ENCODE measurements at places on chromosomes 11 and 22.
A peak's percentile ranks its signal among the peaks of the same experiment; 100 is the strongest.

DNA sequence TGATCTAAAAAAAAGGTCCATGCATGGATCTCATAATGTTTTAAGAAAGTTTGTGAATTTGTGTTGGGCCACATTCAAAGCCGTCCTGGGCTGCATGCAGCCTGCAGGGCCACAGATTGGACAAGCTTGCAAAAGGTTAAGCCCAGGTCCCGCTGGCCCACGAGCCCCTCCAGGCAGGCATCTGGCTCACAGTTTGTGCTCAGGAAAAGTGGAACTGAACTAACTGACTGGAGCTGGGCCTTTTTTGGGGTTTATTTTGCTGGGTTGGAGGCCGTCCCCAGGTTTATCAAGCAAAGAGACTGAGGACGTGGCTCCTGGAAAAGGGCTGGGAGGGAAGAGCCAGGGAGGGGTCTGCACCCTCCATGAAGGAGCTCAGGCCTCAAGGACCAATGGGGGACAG is 32.1 kb upstream of the BAIAP2L2 start:
- no peak for DNase-seq

DNA sequence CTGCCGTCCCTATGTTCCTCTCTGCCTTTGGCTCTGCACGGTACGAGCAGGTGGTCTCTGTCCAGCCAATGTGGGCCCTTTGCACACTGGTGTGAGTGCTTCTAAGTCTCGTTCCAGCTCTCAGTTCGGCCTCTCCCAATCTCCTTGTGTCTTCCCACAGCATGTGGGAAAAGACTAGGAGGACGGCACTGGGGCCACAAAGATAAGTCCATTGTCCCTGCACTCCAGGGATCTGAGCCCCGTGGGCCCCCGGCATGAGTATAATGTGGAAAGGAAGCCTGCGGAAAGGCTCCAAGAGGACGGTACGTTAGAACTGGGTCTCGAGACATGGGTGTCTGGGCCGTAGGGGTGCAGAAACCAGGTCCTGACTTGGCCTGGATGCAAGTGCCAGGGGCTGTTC is 16.4 kb downstream of the MYEOV start:
- no peak for DNase-seq

- DNase-seq = no peak
Observed at GRCh38 chr11:66848671-66849500, 5.6 kb downstream of the RCE1 start.

- no peak for DNase-seq
Observed at GRCh38 chr11:120218695-120219033, 7.8 kb downstream of the OAF start.

- DNase-seq = no peak
Observed at GRCh38 chr11:12414611-12415010, 37.2 kb downstream of the PARVA start.

GRCh38 chr11:66970371-66970806 is 4.7 kb upstream of the C11orf86 start:
- DNase-seq = no peak

DNA sequence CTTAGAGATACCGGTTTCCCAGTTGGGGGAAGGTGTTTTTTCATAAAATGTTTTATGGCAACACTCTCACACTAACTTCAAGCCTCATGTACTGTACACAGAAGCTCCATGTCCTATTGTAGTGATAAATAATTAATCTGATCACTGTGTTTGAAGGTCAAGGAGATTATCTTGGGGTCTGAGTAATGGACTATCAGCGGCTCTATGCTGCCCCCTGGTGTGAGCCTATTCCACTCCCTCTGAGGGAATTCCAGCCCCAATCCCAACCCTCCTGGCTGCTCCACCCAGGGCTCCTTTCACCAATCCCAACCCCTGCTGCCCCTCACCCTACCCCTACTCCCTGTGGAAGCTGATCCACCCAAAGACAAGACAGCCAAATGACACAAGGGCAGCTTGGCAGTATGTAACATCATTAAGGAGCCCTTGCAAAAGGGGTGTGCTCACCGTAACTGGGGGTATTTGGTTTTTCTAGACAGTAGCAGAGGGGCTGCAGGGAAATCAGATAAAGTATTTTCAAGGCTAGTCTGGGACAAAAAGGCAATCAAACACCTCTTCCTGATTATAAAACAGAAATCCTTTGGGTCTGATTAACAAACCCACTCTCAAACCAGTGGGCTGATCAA is 22.3 kb downstream of the HPS4 start:
- DNase-seq = peak; percentile 65

GRCh38 chr22:38062791-38063190 is 5.6 kb downstream of the PICK1 start:
- no peak for DNase-seq

DNA sequence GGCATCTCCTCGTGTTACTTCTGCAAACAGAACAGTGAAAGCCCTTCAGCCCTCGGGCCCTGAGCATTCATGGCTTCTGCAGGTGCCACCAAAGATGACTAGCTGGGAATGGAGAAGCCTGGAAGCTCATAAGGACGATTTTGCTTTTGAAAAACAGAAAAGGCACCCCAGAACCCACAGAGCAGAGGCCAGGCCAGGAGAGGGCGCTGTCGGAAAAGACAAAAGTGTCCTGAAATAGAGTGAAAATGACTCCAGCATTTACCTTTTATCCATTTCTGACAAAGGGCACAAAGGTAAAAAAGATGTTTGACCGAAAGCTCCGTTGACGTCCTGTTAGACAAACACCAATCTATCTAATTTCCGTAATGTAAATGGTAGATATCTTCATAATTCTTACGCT is 37.6 kb downstream of the ZNF195 start:
- DNase-seq = no peak

- DNase-seq = peak; percentile 3
Observed at GRCh38 chr22:21697021-21697771, 31.4 kb downstream of the PPIL2 start.

GRCh38 chr11:24391167-24391566 is 105.7 kb upstream of the LUZP2 start:
- no peak for DNase-seq

DNA sequence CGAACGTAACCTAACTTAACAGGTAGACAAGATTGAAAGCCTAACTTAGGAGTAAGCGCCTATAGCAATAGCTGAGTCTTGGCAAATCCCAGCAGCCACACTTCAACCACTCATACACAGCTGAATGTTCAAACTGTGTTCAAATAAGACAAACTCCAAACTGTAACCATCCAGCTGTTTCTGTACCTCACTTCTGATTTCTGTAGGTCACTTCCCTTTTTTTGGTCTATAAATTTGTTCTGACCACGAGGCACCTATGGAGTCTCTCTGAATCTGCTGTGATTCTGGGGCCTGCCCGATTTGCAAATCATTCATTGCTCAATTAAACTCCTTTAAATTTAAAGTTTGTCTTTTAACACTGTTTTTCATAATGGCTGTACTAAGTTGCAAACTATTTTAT is 8.2 kb upstream of the TENM4 start:
- no peak for DNase-seq

DNA sequence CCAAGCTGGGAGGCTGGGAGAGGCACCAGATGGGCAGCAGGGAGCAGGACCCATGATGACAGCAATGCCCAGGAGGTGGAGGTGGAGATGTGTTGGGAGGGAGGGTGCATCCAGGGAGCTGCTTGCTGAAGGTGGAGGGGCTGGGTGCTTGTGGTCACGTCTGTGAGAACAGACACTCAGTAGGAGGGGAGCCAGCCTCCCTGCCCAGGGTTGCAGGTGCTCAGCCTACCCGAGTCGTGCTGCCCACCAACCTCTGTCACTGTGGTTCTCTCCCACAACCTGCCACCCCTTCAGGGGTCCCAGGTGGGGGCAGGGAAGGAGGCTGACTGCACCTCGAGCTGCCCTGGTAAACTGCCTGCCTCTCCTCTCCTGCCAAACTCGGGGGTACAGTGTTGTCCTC is 5.5 kb downstream of the PRDX5 start:
- DNase-seq = no peak

- no peak for DNase-seq
Observed at GRCh38 chr11:67437809-67438157, 301 bp upstream of the PTPRCAP start.

GRCh38 chr22:25146307-25146706 is 53.4 kb upstream of the CRYBB3 start:
- DNase-seq = no peak

GRCh38 chr22:26213826-26214225 is 44.6 kb downstream of the SEZ6L start:
- no peak for DNase-seq

DNA sequence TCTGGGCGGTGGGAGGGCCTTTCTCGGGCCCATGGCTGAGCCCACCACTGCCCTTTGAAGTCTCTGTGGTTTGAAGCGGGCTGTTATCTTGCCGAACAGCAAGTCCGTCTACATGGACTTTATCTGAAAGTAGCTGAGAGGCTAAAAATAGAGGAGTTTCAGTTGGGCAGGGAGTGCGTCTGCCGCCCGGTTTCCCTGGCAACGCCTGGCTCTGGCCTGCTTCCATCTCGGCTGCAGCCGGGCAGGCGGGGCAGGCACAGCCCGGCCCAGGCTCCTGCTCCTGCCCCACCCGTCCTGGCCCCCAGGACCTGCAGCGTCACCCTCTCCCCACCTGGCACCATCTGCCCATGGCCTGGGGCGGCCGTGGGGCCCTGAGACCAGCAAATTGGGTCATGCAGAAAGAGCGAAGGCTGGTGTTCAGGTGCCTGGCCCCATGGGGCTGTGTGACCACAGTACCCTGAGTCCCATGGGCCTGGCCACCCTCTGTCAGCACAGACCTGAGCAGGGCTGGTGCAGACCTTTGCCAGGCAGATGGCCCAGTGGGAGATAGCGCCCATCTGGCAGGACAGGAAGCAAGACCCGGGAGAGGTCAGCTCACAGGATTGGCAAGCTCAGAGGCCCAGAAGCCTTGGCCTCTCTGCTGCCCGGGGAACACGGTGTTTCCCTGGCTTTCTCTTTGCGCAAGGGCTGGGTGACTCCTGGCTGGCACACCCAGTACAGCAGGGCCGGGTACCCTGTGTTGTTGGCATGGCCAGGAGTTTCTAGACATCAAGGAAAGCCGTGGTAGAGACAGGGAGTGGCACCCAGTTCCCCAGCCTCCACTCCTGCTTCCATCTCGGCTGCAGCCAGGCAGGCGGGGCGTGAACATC is 79.1 kb upstream of the KCNQ1OT1 start:
- DNase-seq = peak; percentile 84

DNA sequence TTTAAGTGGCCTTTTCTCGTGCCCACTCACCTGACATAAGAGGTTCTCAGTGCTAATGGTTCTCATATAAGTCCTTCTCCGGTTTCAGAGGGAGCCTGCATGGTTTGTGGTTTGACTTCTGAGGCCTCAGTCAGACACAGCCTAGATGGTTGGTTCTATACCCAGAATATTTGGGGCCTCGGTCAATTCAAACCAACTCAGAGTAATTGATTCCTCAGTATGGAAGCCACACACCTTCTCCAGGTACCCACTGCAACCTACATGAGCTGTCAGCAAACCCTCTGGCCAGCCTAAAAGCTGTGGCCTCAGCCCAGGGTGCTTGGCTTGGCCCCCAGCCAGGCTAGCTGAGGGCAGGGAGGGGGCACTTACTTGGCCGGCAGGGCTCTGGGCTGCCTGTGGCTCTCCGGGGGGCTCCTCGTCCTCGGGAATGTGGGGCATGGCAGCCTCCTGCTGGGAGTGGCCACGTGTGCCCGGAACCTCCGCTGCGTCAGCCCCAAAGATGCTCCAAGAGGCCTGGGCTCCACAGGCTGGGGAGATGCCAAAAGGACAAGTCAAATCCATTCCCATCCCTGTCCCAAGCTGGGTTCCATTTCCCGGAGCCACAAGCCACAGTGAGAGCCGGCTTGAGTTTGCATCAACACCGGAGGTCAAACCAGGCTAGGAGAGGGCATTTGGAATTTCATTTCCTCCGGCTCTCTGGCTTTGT is 41.7 kb downstream of the IRAG1 start:
- DNase-seq = no peak

DNA sequence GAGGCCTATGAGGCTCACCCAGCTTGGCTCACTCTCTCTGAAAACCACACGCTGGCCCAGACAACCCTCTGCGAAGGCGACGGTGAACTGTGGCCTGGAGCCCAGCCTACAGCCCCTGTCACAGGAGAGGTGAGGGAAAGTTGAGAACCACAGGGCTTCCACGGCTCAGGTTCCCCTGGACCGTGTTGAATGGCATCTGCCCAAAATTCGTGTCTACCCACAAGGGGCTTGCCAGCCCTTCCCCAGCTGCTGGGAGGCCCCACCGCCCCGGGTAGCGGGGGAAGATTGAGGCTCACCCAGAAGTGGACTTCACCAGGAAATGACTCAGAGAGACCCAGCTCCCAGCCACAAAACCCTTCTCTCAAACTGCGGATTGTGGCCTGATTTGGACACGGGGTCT is 197.1 kb downstream of the CTTN start:
- DNase-seq = no peak

DNA sequence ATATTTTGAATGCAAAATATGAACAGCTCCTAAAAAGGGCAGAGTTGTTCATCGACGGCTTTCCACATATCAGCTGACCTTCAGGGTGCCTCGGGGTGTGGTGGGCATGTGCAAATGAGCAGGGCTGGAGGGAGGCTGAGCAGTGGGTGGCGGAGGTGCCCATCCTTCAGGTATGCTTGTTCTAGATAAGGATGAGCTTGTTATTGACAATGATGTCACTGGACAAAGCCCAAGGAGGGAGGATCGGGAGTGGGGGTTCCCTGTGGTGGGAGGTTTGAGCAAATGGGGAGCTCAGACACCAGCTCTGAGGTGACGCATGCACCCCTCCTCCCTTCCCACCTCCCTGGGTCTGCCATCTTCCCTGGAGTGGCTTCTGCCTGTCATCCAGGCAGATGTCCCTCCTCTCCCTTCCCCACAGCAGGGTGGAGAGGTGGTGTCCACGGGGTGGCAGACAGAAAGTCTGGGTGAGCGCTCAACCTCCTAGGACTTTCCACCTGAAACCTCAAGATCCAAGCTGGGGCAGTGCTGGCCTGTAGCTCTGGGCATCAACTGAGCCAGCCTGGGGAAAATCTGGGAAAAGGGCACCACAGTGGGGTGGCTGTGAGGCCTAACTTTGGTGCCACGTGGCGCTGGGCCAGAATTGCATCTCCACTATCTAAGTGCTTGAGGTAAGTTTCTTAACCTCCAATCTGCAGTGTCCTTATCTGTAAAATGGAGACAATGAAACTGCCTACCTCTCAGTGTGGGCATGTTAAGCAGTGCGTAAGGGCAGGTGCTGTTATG is 106.3 kb upstream of the THY1 start:
- no peak for DNase-seq

DNA sequence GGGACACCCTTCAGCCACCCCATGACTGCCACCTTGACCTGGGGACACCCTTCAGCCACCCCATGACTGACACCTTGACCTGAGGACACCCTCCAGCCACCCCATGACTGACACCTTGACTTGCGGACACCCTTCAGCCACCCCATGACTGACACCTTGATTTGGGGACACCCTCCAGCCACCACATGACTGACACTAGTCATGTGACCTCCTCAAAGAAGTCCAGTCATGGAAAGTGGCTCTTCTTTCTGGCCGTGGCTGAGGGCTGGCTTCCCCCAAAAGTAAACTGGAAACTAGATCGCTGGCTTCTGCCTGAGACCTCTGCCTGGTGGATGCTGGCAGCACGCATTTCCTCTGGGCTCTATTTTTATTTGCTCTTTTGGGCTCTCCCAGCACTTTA is 28.4 kb downstream of the ARFGAP2 start:
- no peak for DNase-seq

- no peak for DNase-seq
Observed at GRCh38 chr11:95531116-95531515, 258.5 kb downstream of the FAM76B start.

GRCh38 chr11:111631024-111631665 is 28.9 kb downstream of the SIK2 start:
- DNase-seq = peak; percentile 38

GRCh38 chr11:115178705-115179104 is 325.5 kb downstream of the CADM1 start:
- DNase-seq = no peak

- peak; percentile 17 for DNase-seq
Observed at GRCh38 chr22:20061481-20061861, 18.6 kb upstream of the DGCR8 start.

- no peak for DNase-seq
Observed at GRCh38 chr11:70027451-70027850, 50.7 kb upstream of the ANO1 start.

Data from EH (cell line).